ENCODE measurements at places on chromosomes 5 and 9.

- DNase-seq, result no peak
Observed at GRCh38 chr9:93674580-93675335, 98.4 kb downstream of the PHF2 start.

GRCh38 chr5:119318256-119318894 lies 37.4 kb upstream of the TNFAIP8 start:
- no peak for DNase-seq

GRCh38 chr5:177519463-177520235 lies 2.9 kb upstream of the DDX41 start:
- DNase-seq, result no peak

- DNase-seq, result no peak
Observed at GRCh38 chr9:22050924-22051323, 41.8 kb upstream of the CDKN2B start.

DNA sequence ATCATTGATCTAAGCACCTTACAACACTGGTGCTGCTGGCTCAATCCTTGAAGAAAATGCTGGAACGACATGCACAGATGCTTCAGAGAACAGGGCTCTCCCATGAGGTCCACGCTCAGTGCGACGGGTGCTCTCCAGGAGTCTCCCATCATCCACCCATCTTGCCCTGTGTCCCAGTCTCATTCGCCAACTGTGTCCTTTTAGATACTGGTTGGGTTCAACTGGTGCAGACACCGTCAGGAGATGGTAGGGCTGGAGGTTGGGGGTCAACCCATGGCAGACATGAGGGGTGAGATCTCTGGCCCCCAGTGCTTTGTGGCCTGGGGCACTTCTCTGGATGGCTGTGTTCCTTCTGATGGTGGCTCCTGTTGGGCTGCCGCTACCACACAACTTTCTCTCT lies 1.6 kb upstream of the OBP2B start:
- DNase-seq, result no peak

GRCh38 chr5:174733091-174733690 lies 8.8 kb downstream of the MSX2 start:
- no peak for DNase-seq

- DNase-seq, result no peak
Observed at GRCh38 chr5:170080217-170080616, 25.5 kb upstream of the FOXI1 start.

DNA sequence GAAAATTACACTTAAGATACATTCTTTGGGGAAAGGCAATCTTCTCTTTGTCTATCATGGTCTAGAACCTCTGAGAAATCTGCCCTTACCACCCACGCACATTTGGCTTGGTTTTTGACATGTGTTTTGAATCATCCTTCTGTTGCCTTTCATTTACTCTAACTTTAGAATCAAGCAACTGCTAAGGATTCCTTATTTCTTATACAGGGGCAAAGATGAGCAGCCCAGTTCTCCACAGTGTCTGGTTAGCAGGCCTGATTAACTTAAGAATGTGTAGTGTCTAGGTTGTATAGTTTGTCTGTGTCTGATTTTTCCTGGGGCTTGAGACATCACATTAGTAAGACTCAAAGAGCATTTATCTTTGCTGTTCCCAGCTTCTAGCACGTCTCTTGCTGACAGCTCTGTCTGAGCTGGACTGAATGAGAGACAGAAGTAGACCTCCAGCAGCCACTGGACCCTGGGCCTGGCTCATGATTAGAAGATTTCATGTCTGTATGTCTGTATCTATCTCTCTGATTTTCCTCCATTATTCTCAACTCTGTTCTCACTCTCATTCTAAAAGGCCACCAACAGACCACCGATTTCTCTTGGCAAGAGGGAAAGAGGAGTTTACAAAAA lies 31.8 kb upstream of the PCA3 start:
- DNase-seq, result no peak

GRCh38 chr9:73617586-73617985 lies 465.9 kb downstream of the ANXA1 start:
- no peak for DNase-seq

GRCh38 chr9:6910032-6910431 lies 152.3 kb downstream of the KDM4C start:
- no peak for DNase-seq

GRCh38 chr5:36939969-36940858 lies 63.6 kb downstream of the NIPBL start:
- DNase-seq, result no peak

- DNase-seq, result no peak
Observed at GRCh38 chr9:23372703-23373102, 453.3 kb downstream of the ELAVL2 start.

DNA sequence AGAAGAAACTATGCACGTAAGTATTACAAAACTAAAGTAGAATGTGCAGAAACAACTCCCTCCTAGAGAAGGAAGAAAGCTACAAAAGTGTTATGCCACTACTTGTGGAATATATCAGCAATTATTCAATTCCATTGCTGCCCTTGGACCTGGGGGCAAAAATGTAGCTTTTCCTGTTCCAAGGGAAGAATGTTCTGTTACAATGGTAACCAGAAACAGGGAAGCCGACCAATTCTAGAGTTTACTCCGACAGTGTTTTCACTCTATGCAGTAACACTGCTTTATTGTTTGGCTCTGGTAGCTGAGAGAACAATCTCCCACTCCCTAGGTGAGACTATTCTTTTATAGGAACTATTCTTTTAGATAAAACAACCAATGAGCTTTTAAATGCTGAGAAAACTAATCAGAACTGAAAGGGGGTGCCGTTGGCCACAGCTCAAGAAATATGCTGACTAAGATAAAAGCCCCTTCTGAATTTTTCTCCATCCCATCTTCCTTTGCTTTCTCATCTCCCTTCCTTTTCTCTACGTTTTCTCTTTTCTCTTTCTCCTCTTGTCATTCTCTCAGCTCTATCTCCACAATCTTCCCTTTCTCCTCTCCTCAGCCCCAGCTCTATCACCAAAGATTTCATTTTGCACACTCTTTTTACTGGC lies 54.1 kb downstream of the SLC1A3 start:
- no peak for DNase-seq

DNA sequence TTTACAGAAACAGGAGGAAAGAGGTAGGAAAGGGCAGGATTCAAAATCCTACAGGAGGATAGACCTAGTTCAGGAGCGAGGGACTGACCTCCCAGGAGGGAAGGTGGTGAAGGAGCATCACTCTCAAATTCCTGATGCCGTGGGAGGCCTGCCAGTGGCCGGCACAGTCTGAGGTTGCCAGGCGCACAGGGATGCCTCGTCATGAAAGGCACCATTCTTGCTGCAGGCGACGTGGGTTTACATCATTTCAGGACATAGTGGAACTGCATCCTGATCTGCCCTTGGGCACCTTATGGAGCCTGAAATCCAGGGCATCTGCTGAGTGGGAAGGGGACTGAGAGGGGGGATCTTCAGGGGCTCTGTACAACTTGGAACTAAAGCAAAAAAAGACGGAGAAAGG lies 163.2 kb upstream of the S1PR3 start:
- DNase-seq, result no peak

DNA sequence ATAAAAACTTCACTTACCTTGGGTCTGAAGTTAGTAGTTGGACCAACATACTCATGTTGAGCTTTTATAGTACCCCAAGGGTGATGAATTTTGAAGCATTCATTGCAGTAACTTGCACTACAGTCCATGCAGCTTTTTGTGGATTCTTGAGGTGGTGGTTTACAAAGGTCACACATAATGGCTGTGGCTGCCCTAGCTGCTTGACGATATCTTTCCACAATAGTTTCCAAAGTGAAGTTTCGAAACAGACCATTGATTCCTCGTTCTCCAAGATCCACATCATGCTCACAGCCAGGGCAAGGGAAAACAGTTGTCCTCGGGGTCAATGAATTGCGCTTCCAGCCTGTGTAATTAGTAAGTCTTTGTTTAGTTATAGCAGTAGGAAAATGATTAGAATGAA lies 22.7 kb downstream of the TRIM36 start:
- DNase-seq, result no peak

DNA sequence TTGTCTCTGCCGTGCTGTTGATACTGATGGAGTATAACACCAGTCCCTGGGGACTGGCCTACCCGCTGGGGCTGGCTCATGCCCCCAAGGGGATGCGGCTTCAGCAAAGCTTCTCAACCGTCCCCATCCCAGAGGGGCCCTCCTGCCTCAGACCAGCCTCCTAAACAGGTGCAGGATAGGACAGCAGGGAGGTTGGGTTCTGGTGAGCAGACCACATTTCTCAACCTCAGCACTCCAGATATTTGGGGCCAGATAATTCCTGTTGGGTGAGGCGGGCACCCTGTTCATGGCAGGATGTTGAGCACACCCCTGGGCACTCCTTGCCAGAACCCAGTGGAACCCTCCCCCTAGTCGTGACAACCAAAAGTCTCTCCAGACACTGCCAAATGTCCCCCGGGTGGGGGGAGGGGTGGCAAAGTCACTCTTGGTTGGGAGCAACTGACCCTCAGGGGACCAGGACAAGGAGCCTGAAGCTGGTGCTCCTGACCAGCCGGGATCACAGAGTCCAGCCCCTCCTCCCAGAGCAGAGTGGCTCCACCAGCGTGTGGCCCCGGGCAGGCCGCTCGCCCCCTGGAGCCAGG lies 107.8 kb downstream of the ZNF354C start:
- no peak for DNase-seq

GRCh38 chr5:55021410-55021809 lies 2.6 kb upstream of the GZMK start:
- DNase-seq, result no peak

DNA sequence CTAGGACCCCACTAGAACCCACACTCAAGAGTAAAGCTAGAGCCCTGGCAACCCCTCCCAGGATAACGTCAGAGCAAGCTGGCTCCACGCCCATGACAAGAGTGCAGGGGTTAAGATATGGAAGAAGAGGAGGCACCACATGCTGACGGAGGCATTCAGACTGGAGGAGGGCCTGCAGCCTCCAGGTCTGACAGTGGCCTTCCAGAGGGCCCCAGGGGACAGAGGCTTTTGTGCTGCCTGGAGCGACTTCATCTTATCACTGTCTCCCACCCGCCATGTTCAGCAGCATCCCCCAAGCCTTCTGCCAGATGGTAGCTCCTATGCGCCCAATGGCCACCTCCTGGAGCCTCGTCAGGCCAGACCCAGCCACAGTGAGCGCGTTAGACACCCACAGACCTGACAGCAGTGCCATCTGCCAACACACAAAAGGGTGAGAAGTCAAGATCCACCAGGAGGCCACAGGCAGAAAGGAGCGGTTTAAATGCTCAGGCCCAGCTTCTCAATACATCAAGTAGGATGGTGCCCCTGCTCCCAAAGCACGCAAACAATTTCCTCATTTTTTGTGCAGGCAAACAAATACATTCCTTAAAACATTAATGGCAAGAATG lies 65.8 kb downstream of the C5orf15 start:
- no peak for DNase-seq

DNA sequence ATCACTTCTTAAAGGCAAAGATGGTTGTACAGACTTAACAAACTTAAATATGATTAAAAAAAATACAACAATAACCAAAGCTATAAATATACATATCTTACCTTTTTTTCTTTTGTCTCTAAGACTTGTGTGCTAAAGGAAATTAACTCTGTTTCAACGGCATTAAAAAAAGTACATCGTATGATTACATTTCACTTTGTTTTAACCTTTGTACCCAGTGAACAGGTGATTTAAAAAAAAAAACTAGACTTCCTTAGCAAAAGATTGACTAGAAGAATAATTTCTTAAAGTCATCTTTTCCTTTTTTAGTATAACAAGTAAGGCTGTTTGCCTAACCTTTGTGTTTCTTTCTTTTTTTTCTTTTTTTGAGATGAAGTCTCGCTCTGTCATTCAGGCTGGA lies at the start of gene LRRC19:
TSS of gene LRRC19 (minus strand) at position 182 of the 400 bp plus-strand sequence. CDS start 5,978 bp downstream, outside the sequence.
- no peak for DNase-seq

DNA sequence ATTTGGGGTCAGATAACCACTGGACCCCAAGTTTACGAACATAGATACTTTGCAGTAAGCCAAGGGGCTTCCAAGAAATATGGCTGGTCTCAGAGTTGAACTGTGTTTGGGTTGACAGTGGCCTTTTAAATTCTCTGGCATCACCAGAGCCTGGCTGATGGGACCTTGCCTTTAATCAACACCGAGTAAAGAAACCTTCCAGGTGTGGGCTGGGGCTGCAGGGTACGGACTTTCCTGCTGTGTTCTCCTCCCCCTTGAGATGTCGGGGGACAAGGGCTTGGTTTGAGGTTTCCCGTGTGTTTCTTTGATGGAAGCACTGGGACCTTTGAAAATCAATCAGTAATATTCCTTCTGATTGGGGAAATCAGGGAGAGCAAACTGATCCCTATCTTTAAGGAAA lies 140.1 kb downstream of the MTX3 start:
- DNase-seq, result no peak

DNA sequence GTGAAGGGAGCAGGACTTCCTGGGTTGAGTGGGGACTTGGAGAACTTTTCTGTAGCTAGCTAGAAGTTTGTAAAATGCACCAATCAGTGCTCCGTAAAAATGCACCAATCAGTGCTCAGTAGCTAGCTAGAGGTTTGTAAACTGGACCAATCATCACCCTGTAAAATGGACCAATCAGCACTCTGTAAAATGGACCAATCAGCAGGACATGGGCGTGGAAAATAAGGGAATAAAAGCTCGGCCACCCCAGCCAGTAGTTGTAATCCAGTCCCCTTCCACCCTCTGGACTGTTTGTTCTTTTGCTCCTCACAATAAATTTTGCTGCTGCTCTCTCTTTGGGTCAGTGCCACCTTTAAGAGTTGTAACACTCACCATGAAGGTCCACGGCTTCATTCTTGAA lies 29.5 kb downstream of the SPATA31C2 start:
- no peak for DNase-seq

DNA sequence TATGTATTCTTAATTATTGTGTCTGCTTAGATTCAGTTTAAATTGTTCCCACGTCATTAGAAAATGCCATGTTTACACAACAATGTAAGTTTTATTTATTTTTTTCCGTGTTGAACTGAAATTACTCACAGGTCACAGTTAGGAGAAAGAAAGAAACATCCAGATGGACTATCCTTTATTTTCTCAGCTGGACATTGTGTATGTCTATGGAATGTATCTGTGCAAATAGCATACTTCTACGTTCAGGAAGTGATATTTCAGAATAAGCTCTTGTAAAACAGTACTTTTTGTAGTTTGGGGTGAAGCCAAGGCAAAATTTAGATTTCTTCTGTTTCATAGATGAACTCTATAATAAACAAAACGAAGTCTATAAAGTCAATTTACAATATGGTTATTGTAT lies 249.0 kb upstream of the ZNF608 start:
- no peak for DNase-seq

DNA sequence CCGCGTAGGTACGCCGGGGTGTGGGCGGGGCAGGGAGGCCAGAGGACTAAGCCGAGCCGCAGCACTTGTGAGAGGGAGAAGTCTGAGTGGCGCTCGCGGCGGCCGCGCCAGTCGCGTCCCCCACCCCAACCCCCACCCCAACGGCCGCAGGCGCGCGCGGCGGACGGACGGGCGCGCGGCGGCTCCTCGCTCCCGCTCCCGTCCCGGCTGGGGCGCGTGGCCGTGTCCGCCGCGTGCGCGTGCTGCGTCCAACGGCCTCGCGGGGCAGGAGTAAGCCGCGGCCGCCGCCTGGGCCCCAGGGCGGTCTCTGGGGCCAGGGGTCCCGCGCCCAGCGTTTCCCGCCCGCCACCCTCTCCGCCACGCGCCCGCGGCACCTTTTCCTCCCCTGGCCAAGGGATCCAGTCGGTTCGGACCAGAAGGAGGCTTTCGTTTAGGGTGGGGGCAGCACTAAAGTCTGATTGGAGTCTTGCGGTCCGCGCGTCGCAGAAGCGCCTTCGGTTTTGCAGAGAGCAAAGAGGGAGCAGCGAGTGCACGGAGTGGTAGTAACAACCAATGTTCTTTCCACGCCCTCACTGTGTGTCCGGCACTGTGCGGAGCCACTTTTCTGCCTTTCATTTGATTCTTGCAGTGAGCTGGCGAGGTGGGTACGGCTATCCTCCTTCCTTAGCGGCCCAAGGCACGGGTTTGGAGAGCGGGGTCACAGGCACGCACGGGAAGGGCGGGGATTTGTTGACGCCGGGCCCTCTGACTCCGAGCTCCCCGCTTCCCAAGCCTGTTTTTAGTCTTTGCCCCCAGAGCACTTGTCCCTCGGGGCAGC lies 483 bp downstream of the G3BP1 start:
- no peak for DNase-seq

Measured in stimulated activated CD4-positive, alpha-beta T cell treated with anti-CD3 and anti-CD28 coated beads, TNF-alpha, amount 100 ng/mL, for 24 hours (primary cell).